Activated CD8-positive, alpha-beta memory T cell treated with anti-CD3 and anti-CD28 coated beads for 24 hours (primary cell): ENCODE measurements at places on chromosomes 5 and 9.
A peak's percentile ranks its signal among the peaks of the same experiment; 100 is the strongest.

- DNase-seq, result no peak
These were observed 166.8 kb downstream of the PAX5 start for GRCh38 chr9:36867241-36867640.

DNA sequence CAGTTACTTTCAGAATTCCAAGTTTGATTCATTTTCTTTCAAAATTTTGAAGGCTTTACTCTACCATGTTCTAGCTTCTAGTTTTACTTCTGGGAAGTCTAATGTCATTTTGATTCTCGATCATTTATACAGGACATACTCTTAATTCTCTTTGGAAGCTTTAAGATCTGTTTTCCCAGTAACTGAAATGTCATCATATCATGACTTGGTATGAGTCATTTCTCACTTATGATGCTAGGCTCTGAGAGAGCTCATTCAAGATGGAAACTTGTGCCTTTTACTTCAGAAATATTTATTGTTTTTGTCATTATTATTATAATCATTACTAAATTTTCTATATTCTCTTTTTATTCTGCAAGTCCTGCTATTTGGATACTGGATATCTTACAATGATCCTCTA is 222.3 kb downstream of the PARP8 start:
- DNase-seq, result no peak

- no peak for DNase-seq
These were observed 135.5 kb upstream of the EFNA5 start for GRCh38 chr5:107806271-107806670.

GRCh38 chr9:69083321-69083720 is 47.8 kb downstream of the FXN start:
- DNase-seq, result no peak

- no peak for DNase-seq
These were observed 196.5 kb downstream of the CRB2 start for GRCh38 chr9:123552530-123552929.

DNA sequence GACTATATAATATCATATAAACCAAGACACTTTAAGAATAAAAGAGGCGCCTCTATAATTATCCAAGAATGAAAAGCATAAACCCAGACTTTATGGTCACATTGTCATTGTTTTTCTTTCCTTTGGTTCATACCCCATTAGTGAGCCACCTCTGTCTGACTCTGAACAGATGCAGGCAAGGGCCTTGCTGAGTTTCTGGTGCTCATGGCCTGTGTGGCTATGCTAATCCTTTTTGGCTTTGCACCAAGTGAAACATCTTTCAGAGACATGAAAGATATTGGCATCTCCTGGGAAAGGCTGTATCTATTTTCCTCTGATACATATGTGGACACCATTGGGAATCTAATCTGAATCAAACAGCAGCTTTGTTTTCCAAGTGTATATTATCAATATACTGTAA is 222.5 kb downstream of the CHSY3 start:
- no peak for DNase-seq

GRCh38 chr5:153350175-153350883 is 140.1 kb upstream of the GRIA1 start:
- no peak for DNase-seq

DNA sequence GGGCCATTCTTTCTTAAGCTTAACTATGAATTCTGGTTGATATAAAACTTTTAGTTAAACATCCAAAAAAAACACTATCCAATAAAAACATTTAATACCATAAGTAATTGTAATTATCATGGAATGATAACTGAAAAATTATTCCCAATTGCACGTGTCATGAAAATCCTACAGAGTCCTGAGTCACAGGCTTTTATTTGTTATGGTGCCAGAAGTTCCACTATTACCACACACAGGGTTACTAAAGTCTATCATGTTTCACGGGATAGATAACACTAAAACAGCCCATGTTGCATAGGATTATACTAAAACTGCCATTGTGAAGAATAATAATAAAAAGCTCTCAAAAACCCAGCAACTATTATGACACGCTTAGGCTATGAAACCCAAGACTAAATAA is 1381.8 kb downstream of the EFNA5 start:
- no peak for DNase-seq

GRCh38 chr5:10354048-10354872 is 765 bp downstream of the MARCHF6 start:
- DNase-seq, result peak; percentile 82

DNA sequence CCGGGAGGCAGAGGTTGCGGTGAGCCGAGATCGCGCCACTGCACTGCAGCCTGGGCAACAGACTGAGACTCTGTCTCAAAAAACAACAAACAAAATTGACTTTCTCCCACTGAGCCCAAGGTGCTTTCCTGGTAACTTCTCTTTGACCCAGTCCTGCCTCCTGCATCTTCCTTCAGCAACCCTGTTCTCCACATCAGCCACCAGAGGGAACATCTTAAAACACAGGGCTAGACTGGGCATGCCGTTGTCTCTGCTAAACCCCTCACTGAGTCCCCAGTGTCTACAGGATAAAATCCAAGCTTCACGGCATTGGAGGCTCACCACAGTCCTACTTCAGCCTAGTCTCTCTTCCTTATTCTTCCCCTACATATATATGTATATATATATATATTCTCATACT is 39.8 kb upstream of the KCNMB1 start:
- DNase-seq, result no peak

GRCh38 chr5:156913719-156914370 is 49.2 kb downstream of the TIMD4 start:
- DNase-seq, result no peak

DNA sequence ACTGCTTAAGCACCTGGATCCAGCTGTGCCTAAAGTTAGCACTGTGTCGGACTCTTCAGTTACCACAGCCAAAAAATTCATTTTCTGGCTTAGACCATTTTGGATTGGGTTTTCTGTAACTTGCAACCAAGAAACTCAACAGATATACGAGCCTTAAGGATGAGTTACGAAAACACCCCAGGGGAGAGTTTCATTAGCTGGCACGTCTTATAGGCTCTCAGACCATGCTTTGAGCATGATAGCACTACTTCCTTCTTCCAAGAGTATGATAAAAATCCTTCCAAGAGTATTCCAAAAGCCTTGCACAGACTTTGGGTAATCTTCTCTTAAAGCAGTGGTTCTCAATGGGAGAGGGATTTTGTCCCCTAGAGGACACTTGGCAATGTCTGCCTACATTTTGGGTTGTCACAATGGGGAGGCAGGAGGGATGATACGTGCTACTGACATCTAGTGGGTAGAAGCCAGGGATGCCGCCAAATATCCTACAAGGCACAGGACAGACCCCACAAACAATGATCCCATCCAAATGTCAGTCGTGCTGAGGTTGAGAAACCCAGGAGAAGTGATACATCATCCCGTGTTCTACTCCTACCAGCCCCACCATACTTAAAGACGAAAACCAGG is 64.8 kb downstream of the SMIM23 start:
- no peak for DNase-seq

- no peak for DNase-seq
These were observed 176.1 kb downstream of the GADD45G start for GRCh38 chr9:89780959-89781358.

- no peak for DNase-seq
These were observed 139.1 kb upstream of the MAP3K1 start for GRCh38 chr5:56676091-56676768.

GRCh38 chr5:22329683-22330082 is 523.5 kb downstream of the CDH12 start:
- no peak for DNase-seq

GRCh38 chr9:111034898-111035539 is 3.3 kb downstream of the LPAR1 start:
- no peak for DNase-seq

- DNase-seq, result no peak
These were observed 197.5 kb downstream of the PALM2AKAP2 start for GRCh38 chr9:109977521-109977920.

DNA sequence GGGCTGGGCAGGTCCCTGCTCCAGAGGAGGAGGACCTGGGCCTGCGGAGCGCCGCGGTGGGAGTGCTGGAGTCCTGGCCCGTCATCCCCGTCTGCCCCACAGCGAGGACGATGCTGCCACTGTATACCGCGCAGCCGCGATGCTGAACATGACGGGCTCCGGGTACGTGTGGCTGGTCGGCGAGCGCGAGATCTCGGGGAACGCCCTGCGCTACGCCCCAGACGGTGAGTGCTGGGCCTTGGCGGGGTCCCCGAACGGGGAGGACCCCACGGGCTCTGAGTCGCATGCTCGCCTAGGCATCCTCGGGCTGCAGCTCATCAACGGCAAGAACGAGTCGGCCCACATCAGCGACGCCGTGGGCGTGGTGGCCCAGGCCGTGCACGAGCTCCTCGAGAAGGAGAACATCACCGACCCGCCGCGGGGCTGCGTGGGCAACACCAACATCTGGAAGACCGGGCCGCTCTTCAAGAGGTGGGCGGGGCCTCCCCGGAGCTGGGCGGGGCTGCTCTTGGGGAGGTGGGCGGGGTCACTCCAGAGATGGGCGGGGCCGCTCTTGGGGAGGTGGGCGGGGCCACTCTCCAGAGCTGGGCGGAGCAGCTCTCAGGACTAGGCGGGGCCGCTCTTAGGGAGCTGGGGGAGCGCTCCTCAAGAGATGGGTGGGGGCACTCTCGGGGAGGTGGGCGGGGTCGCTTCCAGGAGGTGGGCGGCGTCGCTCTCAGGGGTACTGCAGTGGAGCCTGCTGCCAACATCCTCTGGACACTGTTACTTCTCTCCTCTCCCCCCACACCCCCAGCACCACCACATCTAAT is 13.1 kb downstream of the LRRC26 start:
- peak; percentile 83 for DNase-seq

DNA sequence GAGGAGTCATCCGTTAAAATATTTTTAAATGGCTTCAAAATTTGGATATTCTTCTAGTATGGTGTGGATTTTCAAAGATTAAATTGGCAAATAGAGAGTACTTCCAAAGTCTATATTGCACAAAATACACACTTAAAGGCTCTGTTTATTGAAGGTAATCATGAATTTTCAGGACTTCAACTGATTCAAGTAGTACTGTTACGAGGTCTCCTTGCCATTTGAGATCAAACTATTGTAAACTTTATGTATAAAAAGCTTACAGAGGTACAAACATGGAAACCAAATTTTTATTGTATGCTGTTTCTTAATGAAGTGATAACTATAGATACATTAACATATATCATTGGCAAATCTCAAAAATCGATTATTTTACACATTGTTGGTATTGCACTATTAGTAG is 2.5 kb downstream of the ERBIN start:
- DNase-seq, result no peak

- DNase-seq, result no peak
These were observed 89.7 kb downstream of the CAAP1 start for GRCh38 chr9:26802921-26803320.

- DNase-seq, result no peak
These were observed 24.0 kb downstream of the NNT start for GRCh38 chr5:43627028-43627427.

GRCh38 chr9:91477106-91477505 is 53.5 kb upstream of the NFIL3 start:
- DNase-seq, result no peak

DNA sequence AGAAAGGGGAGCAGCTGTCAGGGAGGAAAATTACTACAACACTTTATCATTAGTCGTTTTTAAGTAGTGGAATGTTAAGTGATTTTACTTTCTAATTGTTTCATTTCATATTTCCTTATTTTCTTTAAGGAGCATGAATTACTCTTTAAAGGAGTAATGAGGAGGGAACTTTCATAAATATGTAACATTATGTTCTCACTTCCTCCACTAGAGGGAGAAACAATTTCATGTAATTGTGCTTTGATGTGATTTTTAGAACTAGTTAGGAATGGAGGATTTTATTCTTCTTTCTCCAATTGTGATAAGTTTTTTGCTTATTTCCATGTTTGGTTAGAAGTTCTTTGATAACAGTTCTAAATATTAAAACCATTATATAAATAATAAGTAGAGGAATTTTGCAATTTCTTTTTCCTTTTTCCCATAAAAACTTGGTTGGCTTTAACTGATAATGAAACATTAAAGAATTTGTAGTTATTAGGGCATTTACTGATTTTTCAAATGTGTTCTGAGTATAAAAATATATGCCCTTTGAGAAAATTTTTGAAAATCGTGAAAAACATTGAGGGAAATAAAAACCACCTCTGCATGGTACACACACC is 25.6 kb downstream of the CEP78 start:
- DNase-seq, result no peak

DNA sequence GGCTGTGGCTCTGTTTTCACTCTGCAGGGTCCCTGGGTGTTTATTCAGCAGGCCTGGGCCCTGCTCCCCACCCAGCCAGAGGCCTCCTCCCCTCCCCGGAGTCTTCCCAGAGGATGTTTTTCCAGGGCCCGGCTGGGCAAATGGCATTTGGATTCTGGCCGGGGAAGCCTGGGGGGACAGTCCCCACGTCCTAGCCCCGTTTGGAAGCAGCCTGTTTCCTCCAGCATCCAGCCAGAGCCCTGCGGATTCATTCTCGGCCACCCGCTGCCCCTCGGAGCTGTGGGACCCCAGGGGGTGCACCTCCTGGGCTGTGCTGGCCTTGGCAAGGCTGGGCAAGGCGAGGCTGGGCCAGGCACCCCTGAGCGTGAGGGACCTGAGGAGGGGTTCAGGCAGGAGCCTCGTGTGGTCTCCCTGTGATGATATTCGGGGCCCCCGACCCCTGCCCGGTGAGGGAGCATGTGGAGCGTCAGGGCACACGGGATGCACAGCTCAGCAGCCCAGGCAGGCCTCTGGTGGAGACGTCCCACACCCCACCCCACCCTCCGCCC is 48.8 kb upstream of the EGFL7 start:
- no peak for DNase-seq

DNA sequence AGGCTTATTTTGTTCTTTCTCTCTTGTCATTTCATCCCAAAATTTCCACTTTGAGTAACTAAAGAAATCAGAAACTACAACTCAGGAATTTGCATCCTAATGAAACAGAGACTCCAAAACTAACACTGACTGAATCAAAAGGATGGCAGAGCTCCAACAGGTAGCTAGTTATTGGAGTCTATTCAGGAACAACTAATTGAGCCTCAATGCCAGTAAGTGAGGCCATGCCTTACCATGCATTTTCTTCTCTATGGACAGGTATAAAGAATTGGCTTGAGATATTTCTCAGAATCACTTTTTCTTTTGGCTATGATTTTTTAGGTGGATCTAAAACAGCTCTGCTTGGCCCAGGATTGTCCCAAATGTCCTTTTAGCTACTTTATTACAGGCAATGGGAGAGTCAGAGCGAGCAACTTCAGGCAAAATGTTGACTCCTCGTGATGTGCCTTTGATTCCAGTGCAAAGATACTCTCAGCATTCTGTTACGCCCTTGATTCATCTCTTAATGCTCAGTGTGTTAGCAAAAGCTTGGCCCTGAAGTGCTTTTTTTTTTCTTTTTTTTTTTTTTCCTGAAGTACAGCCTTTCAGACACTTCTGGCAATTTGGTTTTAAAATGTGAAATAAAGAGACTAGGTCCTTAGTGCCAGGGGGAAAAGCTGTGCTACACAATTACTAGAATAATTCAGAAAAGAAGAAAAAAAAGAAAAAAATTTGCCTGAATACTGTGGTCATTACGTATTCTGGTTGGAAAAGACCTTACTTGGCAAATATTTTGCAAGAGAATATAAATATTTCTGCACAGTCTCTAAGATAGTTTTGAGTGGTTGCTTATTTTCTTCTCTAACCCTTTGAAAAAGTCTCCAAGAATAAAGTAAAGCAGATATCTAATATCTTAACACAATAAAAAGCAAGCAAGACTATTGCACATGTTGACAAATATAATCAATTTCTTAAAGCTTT is 423.7 kb downstream of the ANXA1 start:
- DNase-seq, result no peak
